COLO829 (cell line): ENCODE measurements at places on chromosomes 2 and 18.

DNA sequence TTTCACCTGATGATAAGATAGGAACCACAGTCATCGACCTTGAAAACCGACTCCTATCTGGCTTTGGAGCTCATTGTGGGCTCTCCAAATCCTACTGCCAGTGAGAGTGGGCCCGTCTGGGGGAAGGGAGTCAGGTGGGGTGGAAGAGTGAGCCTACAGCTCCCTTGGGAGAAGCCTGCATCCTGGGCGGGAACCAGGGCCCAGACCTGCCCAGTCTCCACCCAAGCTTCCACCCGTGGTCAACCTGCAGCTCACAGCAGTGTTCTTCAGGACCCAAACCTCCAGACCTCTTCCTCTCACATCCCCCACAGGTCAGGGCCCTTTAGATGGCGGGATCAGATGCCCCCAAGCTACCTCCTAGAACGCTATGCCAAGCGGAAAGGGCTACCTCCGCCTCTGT is 40.2 kb downstream of the LMAN2L start:
- no peak for DNase-seq

DNA sequence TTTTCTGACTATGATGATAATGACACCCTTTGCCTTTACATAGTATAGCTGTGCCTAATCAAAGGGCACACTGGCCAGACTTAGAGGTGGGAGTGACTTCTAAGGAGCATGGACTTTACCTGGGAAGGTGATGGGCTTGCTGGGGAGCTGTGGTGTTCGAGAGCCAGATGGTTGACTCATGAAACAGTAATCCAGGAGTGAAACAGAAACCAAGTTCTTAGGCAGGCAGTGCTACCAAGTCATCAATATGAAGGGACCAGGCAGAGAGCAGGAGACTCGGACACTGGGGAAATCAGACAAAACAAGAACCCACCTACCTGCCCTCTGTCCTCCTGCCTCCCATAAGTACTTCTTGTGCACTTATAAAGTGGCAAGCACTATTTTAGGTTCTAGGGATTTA is 430.4 kb downstream of the DLGAP1 start:
- DNase-seq: no peak

- peak; percentile 28 for DNase-seq
Measured at GRCh38 chr2:64730551-64731262, 77.0 kb upstream of the SERTAD2 start.

- no peak for DNase-seq
Measured at GRCh38 chr2:101823859-101824258, 126.4 kb downstream of the MAP4K4 start.

GRCh38 chr2:101754618-101755017 is 57.1 kb downstream of the MAP4K4 start:
- DNase-seq: no peak

GRCh38 chr2:218780851-218781690 is 876 bp upstream of the CYP27A1 start:
- DNase-seq: peak; percentile 44

DNA sequence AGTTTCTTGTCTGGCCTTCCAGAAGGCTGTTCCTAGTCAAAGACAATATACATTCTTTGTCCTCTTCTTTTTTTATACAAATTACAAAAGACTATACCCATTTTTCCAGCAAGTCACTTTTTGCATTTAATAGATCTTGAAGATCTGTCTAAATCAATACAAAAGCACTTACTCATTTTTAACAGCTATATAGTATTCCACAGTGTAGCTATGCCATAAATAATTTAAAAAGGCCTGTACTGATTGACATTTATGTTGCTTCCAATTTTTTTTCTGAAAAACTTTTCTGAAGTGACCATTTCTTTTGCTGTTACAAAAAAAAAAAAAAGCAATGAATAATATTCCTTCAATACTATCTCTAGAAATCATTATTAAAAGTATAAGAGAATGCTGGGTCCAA is 30.3 kb upstream of the HNRNPLL start:
- DNase-seq: no peak

DNA sequence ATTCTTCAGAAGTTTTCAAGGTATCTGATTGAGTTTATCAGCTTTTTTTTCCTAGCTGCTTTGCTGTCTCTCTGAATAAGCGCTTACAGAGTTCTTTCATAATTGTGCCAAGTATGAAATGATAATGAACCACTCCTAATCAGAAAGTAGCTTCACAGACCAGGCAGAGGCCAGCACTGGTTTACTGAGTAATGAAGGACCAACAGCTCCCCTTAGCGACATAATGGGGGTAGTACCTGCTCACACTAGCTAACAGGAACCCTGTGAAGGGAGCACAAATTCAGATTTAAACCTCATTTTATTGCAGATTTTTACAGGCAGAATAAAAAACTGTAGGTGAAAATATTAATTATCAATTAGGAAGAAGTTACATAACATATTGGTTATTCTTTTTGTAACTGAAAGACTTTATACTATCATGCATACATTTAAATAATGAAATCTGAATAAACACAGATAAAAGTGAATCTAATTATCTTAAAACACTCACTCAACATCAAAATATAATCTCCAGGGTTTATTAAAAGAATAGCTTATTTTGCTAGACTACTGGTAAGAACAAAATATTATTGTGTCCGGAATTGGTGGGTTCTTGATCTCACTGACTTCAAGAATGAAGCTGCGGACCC is 53.7 kb upstream of the LRRC30 start:
- DNase-seq: peak; percentile 67

GRCh38 chr2:226362980-226363379 is 436.6 kb downstream of the IRS1 start:
- no peak for DNase-seq

DNA sequence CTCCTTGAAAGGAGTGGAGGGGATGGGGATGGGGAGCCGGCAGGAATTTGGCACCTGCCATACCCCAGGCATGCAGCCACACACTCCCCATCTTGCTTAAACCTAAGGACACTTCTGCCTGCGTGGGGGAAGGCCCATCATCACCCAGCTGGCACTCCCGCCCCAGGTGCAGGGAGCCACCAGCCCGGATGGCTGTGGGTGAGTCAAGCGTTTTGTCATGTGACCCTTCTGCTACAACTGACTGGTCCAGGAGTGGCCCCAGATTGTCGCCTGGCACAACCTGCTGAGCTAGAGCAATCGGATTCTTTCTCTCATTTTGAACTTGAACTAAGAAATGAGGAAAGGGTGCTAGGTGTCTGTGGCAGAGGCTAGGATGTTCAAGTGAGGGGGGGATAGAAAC is 61.3 kb downstream of the TSN start:
- no peak for DNase-seq

GRCh38 chr2:167764772-167765341 is 482.5 kb downstream of the STK39 start:
- no peak for DNase-seq

- DNase-seq: no peak
Measured at GRCh38 chr2:230648356-230648755, 64.3 kb upstream of the CAB39 start.

DNA sequence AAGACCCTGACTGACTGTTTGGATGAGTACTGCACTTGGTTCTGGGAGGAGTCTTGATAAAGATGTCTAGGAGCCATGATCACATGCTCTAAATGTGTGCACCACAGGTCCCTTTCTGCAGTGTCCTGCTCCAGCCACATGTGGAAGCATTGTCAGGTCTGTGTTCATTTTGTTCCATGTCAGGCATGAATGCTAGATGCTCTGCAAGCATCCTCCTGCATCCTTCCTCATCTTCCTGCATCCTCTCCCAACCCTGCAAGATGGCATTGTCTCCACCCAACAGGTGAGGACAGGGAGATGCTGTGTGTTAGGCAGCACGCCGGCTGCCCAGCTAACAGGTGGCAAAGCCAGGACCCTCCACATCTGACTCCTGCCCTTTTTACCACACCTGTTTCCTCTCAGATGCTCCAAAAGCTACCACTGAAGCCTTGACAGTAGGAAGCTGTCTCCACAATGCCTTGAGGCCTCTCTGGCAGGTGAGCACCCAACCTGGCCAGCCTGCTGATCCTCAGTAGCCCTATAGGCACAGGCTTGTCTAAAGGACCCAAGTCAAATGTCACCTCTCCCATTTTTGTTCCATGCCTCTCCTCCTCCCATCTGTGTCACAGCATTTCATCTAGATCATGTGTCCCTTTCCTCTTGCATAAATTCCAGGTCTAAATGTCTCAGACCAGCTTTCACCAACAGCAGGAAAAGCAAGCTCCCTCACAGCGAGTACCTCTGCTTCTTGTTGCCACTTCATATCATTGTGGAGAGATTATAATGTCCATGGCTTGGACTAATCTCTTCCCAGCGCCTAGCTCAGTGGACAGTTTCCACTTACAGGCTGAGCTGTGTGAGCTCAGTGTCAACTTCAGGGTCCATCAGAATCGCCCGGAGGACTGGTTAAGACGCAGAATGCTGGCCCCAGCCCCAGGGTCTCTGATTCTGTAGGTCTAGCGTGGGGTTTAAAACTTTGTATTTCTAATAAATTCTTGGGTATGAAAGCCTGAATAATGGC is 55.0 kb downstream of the TMEM163 start:
- no peak for DNase-seq

DNA sequence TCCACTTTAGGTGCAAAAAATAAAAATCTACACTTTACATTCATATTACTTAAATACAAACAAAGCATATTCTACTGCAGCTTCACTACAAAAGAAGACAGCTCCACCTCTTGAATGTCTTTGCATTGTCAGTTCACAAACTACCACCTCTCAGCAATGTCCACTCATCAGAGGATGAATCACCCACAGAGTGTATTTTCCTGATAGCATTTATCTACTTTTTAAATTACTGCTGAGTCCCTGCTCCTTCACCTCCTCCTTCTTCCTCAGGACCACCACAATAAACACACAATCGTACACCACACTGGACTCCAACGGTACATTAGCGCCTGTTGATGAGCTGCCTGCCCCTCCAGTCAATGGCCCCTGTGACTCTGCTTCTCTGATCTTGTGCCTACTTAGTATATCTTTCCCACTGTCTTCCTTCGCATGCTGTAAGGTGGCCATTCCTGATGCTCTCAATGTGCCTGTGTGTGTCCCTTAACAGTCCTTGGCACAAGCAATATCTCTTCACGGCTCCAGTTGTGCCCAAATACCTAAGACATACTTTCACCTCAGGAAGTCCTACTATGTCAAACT is 120.9 kb downstream of the DHRS9 start:
- DNase-seq: no peak

DNA sequence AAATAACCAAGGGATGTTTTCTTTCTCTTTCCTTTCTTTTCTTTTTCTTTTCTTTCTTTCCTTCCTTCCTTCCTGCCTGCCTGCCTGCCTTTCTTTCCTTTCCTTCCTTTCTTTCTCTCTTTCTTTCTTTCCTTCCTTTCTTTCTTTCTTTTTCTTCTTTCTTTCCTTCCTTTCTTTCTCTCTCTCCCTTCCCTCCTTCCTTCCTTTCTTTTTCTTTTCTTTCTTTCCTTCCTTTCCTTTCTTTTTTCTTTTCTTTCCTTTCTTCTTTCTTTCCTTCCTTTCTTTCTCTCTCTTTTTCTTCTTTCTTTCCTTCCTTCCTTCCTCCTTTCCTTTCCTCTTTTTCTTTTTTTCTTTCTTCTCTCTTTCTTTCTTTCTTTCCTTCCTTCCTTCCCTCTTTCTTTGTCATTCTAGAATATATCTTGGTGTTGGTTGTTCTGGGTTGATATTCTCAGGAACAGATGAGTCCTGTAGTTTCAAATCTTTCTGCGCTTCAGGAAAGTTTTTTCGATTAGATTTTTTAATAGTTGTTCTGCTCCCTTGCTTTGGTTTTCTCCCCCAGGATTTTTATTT is 101.5 kb upstream of the FBXO11 start:
- no peak for DNase-seq

DNA sequence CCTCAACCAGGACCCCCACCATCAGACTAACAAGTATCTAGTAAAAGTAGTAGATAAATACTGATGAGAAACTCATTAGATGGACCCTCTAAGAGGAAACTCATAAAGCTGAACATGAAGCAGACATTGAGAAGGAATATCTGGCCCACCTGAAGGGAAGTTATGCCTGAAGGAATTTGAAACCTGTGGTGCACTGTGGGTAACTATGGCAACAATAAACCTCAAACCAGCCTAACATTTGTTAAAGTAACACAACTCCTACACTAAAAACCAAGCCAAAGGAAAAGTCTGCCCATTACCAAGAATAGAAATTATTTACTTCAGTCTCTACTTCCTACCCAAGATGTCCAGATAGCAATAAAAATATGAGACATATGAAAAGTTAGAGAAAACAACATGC is 43.4 kb downstream of the KIAA1328 start:
- DNase-seq: no peak

DNA sequence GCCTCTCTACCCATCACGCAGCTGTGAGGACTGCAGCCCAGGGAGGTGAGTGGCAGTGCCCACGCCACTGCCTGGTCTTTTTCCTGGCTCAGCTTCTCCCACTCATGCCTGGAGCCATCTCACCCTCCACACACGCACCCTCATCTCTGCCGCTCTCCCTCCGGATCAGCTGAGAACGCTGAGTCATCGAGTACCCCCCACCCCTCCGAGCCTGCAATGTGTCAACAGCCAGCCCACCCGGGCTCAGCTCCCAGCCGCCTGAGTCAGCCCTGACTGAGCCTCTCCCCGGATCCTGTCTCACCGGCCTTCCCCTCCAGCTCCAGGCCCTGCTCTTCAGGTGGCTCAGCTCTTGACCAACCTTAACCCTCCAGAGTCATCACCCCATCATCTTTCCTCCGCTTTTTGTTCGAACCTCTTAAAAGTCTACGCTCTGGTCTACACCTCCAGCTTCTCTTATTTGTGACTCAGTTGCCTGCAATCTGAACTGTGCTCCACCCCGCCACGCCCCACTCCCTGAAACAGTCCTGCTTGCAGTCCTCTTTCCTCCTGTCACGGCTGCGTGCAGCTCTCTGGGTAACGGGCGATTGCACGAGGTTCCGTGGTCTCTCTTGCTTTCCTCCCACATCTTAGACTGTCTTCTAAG is 94.4 kb upstream of the ASAP2 start:
- DNase-seq: no peak

GRCh38 chr18:78527984-78528383 is 451.6 kb upstream of the SALL3 start:
- DNase-seq: no peak
